Kidney tubule cell (primary cell): ENCODE measurements at places on chromosomes 7 and 10.

- DNase-seq: no peak
Measured at GRCh38 chr10:101495324-101495925, 92.6 kb downstream of the POLL start.

- no peak for DNase-seq
Measured at GRCh38 chr7:14858410-14858809, 44.1 kb downstream of the DGKB start.

- DNase-seq: no peak
Measured at GRCh38 chr7:94212160-94212559, 182.5 kb upstream of the COL1A2 start.

- no peak for DNase-seq
Measured at GRCh38 chr7:150986556-150986955, 4.3 kb upstream of the NOS3 start.

- DNase-seq: peak; percentile 80
Measured at GRCh38 chr10:29689001-29689400, 54.2 kb upstream of the SVIL start.

DNA sequence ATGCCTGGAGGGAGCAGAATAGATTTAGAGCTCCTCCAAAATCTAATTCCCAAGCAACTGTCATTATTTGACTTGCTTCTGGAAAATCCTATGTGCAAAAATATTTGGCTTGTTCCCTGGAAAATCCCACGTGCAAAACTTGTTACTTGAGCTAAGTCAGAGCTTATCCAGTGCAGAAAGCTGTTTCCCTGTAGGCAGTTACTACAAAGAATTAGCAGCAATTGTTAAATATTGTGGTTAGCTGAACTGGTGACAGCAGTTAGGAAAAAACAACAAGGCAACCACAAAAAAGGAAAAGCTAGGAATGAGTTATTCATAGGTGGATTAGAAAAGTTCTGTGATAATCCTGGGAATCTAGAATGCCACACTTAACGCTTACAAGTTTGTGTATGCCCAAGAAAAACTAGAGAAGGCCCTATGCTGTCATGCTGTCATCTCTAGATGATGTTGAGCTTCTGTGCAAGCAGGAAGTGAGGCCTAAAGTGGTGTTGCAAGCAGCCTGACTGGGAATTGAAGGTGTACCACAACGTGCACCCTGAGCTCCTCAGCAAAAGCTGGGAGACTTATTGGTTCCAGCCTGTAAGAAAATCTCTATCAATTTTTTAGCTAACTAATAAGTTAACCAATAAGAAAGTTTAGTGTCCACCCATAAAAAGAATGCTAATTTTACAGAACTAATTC, 738.6 kb upstream of the LRRTM3 start:
- DNase-seq: no peak

GRCh38 chr7:143380260-143380645, 892 bp upstream of the ZYX start:
- DNase-seq: peak; percentile 84

GRCh38 chr10:113543107-113543955, 9.5 kb upstream of the HABP2 start:
- peak; percentile 6 for DNase-seq

DNA sequence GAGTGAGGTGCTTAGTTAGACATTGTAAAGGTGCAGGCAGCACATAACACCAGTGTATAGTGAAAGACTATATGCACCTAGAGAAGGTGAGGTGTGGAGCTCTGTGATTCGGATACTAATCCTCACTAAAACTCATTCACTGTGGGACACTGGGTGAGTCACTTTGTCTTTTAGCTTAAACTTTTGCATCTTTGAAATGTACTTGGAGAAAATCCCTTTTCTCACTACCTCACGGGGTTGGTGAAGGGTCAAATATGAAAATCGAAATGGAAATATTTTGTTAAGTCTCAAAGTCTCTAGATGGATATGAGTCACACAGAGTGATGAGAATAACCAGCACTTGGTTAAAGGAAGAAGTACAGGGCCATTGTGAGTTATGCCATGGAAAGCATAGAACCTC, 38.0 kb downstream of the MDFIC start:
- DNase-seq: no peak

GRCh38 chr10:101716891-101717659, 22.1 kb upstream of the FBXW4 start:
- no peak for DNase-seq

DNA sequence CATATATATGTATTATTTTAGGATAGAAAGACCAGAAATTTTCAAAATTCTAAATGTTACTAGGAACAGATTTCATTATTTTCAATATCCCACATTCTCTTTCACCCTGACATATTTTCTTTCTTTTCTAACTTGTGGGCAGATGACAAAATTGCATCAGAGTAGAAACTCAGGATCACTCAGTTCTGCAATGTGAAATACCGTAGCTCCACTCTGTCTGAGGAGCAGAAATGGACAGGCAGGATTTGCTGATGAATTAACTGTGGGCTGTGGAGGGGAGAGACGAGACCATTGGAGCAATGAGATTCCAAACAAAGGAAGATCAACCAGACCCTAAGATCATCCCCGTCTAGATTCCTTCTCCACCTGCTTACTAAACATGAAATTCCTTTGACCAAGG, 37.0 kb upstream of the SVOPL start:
- no peak for DNase-seq

DNA sequence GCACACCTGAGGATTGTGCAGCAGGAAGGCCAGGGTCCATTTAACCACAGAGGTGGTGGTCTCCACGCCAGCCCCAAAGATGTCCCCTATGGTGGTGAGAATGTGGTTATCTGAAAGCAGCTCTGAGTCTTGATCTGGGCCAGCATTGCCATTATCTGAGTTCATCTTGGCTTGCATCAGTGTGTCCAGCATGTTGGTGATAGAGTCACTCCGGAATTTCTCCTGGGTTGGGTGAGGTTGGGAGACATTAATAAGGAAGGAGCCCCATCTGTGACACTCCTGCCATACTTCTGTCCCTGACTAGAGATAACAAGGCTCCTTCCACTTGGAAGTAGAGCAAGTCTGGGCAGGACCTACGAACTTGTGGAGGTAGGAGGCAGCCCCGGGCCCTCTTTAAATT, 4.2 kb downstream of the CYP17A1 start:
- peak; percentile 20 for DNase-seq

DNA sequence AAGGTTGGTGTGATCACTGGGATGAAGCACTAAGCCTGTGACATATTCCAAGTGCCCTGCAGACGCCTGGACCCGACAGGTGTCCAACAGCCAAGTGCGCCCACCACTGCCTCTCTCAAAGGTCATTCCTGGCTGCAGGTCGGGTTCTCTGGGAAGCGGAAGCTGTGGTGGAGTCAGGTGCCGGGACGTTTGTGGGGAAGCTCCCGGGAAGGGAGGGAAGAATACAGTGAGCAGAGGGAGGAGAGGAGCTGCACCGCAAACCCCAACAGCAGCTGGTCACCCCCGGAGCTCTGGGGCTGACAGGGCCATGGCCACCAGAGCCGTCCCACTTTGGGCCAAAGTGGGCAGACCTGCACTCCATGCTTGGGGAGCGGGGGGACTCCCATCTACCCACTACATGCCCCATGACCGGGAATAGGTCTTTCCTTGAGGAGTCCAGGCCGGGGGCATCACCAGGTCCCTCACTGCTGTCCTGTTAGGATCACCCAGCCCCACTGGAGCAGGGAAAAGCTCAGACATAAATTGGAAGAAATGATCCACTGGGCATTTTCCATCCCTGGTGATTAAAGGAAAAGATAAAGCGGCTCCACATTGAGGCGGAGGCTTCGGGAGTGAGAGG, 84.5 kb upstream of the PPP2R2D start:
- no peak for DNase-seq

DNA sequence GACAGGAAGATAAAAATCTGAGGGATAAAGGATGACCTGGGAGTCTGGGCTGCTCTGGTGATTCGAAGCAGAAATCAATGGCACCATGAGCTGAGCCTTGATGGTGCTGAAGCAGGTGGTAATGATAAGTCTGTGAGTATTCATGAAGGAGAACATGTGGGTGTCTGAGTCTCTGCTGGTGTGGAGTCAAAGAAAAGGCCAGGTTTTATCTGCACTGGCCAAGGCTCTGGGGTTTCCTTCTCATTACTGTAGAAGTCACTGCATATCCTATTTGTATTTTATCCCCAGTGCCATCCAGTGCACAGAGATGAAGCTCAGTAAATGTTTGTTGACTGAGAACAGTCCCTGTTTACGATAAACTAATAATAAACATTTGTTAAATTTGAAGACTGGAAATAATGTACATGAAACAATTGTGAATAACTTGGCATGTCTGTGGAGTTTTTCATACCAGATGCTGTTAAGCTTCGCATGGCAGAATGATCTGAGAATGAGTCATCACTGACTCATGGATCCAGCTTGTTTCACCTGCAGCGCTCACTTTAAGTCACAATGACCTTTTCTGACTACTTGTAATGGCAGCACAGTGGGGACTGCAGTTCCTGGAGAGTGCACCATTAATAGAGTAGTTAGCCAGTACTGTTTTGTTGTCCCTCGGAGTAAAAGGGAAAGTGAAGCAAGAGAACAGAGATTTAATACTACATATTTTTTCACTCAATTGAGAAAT, 538.5 kb downstream of the HTR7 start:
- DNase-seq: peak; percentile 96

- no peak for DNase-seq
Measured at GRCh38 chr10:24849051-24849450, 103.4 kb downstream of the PRTFDC1 start.

DNA sequence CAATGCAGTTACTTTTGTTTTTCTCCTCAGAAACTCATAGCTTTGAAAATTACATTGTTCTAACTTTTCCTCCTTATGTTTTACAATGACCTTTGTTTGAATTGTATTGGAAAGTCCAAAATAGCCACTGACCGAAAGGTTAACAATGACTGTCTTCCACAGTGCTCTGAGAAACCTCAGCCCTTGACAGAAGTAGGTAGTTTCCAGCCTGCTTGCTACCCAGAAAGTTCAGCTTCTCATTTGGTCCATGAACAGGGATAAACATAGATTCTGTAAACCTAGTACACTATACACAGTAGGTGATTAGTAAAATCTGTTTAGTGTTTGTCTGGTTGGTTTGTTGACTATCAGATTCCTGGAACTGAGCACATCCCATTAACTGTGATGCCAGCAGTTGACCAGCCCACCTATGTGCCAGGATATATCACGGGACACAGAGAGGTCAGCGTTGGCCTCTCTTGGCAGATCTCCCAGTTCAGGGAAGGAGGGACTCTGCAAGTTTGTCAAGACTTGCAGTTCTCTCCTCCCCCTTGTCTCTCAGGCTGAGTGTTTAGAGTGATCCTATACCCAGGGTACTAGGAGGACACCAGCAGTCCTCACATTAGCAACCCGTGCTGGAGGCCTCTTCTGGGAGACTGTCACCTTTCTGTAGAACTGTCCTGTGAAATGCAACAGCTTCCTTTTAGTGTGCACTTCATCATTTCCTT, 297.6 kb downstream of the ARHGAP12 start:
- DNase-seq: no peak

GRCh38 chr10:100737355-100738054, 7.9 kb upstream of the PAX2 start:
- DNase-seq: peak; percentile 49

GRCh38 chr10:1381339-1381738, 325.2 kb downstream of the WDR37 start:
- DNase-seq: no peak

- DNase-seq: no peak
Measured at GRCh38 chr10:118625504-118625903, 30.1 kb upstream of the PRLHR start.

GRCh38 chr10:79181698-79182521, 113.1 kb downstream of the ZMIZ1 start:
- peak; percentile 47 for DNase-seq

DNA sequence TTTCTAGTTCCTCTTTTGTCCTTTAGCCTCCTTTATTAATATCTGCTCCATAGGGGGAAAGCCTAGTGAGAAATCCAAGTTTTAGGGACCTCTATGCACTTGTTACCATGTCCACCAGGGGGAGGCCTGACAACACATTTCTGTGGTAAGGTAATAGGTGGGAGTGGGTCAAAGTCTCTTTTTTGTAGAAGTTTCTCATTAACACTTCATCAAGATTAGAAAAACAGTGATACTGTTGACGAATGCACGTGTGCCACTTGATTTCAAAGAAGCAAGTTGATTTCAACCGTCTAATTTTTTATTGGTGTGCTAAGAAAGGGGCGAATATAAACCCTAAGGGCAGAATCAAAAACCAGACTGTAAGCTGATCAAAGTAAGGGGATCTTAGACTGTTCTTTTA, 30.6 kb downstream of the CISD1 start:
- peak; percentile 63 for DNase-seq

DNA sequence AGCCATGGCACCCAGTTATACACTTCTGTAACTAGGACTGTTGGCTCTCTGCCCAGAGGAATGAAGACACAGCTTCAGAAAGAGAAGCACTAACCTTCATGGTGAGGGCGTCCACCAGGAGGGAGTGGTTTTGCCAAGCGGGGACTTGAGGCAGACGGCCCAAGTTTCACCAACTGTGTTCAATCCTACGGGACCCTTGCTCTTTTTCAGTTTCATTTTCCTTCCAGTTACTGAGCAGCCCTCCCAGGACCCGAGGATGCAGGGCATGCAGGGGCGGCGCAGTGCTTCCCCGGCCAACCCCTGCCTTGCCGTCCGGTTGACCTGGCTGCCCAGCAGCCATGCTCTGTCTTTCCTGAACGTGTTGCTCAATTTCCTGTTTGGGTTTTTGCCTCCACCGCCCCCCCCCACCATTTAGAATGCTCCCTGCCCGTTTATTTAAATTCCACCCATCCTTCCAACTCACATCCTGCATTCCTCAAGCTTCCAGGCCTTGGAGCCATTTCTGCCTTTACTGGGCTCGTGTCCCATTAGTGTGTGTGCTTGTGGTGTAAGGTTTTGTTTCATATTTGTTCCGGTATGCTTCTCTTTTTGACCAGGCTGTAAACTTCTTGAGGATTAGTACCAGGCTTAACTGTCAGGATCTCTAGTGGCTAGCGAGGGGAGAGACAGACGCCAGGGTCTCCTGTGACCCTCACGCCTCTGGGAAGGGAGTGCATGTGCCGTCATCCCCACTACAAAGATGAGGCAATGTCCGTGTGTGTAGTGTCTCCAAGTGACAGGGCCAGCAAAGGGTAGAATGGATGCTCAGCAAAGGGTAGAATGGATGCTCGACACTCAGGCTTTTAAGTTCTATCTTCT, 31.6 kb downstream of the IL15RA start:
- peak; percentile 52 for DNase-seq

- DNase-seq: no peak
Measured at GRCh38 chr10:85402541-85402940, 964.1 kb downstream of the GRID1 start.

GRCh38 chr7:111394891-111395290, 167.4 kb downstream of the IMMP2L start:
- DNase-seq: no peak

GRCh38 chr7:115271332-115272235, 349.7 kb downstream of the MDFIC start:
- DNase-seq: peak; percentile 23

DNA sequence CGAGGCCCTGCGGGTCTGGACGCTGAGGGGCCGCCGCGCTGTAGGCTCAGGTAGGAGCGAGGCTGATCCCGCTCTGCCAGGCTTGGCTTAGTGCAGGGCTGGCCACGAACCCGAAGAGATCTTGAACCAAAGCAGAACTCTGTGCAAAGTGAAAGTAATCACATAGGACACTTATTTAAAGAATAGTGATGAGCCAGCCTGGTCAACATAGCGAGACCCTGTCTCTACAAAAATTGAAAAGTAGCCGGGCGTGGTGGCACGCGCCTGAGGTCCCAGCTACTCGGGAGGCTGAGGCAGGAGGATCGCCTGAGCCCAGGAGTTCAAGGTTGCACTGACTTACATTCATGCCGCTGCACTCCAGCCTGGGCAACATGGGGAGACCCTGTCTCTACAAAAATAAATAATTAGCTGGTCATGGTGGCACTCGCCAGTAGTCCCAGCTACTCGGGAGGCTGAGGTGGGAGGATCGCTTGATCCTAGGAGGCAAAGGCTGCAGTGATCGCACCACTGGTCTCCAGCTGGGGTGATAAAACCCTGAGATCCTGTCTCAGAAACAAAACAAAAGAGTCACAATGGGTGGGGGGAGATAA, 541 bp downstream of the ZSCAN25 start:
- no peak for DNase-seq
